ENCODE measurements at places on chromosomes 1 and 21.
A peak's percentile ranks its signal among the peaks of the same experiment; 100 is the strongest.

GRCh38 chr1:43822040-43822690, 111.4 kb upstream of the ARTN start:
- DNase-seq = no peak

DNA sequence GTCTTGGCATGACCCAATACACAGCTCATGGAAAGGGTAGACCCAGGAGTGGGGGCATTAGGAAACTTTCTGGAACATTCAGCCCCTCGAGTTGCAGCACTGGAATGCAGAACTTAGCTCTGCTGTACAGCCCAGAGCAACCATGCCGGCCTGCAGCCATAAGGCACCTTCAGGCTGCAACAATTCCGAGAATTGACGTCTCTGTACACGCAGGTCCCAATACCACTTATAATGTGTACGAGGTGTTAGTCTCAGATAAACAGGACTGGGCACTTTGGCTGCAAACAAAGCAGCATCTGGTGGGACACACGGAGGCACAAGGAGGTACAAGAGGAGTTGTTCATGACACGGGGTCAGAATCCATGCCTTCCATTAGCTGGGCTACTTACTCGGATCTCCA, 7.9 kb downstream of the CBR1 start:
- DNase-seq = no peak

- no peak for DNase-seq
Measured at GRCh38 chr21:14615359-14615974, 69.4 kb upstream of the SAMSN1 start.

DNA sequence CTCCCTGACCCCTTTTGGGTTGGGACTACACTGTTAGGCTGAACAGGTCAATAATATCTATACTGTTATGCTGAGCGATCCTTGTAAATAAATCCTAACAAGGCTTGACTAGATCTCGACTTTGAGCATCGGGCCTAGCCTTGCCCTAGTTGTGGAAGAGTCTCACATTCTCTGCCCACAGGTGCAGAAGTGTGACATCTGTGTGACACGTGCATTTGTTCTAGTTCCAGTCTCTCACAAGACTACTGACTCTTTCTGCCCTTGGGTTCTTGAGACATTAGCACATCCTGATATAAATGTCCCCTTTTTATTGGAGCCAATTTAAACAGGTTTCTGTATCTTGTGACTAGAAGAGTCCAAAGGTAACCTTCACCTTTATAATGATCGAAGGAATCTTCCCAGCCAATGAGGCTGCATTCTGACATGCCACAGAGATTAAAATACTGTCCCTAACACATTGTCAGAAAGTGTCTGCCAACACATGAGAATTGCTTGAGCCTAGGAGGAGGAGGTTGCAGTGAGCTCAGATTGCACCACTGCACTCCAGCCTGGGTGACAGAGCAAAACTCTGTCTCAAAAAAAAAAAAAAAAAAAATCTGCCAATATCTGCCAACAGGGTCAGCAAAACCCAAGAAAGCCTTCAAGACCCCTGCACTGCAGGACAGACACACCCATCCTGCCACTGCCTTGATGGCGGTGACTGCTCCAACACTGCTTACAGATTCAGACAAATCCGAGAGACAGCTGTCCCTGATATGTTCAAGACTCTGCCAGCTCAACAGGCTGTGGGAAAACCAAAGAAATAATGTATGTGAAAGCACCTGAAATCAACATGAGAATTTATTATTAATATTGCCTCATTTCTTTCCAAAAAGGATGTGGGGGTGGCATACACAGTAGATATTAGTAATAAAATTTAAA, 56.5 kb upstream of the PSEN2 start:
- DNase-seq = no peak

GRCh38 chr1:81921851-81922462, 121.2 kb downstream of the ADGRL2 start:
- DNase-seq = no peak

- DNase-seq = no peak
Measured at GRCh38 chr1:25848531-25848930, 10.7 kb downstream of the AUNIP start.

GRCh38 chr1:58768971-58769808, 14.7 kb downstream of the JUN start:
- peak; percentile 26 for DNase-seq

- DNase-seq = no peak
Measured at GRCh38 chr1:60600532-60600931, 481.8 kb upstream of the NFIA start.

GRCh38 chr1:111747282-111747734, 8.1 kb upstream of the INKA2 start:
- DNase-seq = peak; percentile 91

DNA sequence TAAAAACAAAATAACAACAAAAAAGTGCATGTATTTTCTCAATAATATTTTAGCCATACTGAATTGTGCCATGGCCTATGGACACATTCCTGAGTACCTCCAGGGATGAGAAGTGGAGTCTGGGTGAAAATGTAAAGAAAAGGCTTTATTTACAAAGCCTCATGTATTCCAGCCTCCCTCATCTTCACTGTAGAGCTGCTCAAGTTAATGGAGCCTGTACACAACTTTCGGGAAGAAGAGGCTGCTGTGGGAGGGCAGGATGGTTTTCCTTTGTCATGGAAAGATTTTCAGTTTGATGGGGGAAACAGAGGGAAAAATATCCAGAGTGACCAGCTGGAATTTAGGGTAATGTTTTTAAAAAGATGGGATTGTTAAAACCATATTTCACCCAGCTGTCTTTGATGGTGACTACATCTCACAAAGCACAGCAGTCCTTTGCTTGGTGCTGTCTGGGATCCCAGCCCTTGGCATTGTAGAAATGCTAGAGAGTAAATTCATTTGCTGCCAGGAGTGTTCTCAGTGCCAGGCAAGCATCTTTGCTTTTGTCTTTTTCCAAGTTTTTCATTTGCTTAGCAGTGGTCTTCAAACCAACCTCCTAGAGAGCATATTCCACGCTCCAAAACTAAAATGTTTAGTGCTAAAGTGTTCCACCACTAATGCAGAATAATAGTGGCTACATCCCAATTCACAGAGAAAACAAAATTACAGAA, 54.9 kb downstream of the DPT start:
- DNase-seq = no peak

DNA sequence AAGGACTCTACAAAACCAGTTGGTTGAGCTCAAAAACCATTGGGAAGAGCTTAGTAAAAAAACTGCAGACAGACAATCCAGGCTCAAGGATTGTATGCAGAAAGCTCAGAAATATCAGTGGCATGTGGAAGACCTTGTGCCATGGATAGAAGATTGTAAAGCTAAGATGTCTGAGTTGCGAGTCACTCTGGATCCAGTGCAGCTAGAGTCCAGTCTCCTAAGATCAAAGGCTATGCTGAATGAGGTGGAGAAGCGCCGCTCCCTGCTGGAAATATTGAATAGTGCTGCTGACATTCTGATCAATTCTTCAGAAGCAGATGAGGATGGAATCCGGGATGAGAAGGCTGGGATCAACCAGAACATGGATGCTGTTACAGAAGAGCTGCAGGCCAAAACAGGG, 104.0 kb upstream of the BMP8A start:
- no peak for DNase-seq

GRCh38 chr1:6256645-6257044, 4.3 kb downstream of the GPR153 start:
- DNase-seq = no peak

- DNase-seq = no peak
Measured at GRCh38 chr1:247266053-247266452, 10.2 kb downstream of the VN1R5 start.

DNA sequence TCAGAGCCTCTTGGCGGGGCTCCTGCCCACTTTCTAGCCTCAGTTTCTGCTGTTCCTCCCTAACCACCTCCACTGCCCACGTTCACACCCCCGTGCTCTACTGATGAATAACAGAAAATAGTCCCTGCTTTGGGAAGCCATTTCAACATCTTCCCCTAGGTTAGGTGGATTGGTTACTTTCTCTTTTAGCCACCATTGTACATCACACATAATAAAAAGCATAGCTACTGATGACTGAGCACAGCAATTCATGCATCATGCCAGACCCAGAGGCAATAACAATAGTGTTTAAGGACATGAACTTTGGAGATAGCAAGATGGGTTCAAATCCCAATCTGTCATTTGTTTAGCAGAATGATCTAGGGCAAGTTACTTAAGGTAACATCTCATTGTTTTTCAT, 74.6 kb downstream of the COLGALT2 start:
- no peak for DNase-seq

GRCh38 chr1:168509875-168510791, 33.7 kb downstream of the XCL2 start:
- DNase-seq = no peak

DNA sequence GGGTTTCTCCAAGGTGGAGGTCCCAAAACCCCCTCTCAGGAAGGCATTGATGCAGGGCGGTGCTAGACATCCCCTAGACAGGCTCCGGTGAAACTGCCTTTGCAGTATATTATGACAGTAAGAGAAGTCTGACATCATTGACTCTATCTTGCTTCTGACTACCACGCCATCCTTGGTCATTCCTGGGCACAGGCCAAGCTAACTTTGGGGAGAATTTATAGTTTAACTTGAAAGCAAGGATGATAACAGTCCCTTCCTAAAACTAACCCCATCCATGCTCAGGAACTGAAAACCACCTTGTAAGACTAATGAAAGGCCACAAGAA, 30.3 kb downstream of the RSPH1 start:
- DNase-seq = no peak

DNA sequence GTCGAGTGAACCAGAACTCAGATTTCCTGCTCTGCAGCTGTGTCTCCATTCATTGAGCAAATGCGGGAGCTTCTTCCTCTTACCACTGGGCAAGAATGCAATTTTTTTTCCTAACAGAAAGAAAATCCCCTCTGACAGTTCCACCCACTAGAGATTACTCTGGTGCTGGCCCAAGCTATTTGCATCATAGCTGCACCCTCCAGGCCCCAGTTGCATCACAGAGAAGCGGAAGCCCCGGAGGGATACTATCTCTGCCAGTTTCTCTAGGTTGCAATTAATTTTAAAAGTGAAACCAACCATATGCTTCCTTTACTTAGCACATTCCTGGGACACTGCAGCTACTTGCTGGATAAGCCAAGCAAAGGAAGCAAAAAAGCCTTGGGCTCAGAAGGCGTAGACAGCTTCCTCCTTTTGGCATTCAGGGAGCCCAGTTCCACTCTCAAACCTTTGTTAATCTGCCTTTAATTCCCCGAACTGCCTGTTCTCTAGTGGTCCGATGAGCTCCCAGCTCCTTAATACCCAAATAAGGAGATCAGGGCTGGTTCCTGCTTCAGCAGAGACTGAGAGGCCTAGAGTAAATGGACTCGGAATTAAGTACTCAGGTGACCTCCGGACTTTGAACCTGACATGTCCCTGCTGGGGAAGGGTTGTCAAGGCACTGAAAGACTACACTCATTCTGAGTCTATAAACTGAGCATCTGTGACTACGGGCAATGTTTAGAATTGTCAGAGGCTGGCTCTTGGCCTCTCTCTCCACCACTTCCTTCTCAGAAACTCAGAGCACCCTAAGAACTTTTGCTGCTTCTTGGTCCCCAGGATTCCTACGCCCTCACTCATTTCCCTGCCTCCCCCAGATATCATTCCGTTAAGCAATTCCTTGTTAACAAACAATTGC, 72.5 kb upstream of the TNFSF18 start:
- no peak for DNase-seq

GRCh38 chr1:59598120-59598440, 216.7 kb upstream of the HOOK1 start:
- no peak for DNase-seq

- no peak for DNase-seq
Measured at GRCh38 chr1:57844382-57844980, 420.6 kb upstream of the DAB1 start.

DNA sequence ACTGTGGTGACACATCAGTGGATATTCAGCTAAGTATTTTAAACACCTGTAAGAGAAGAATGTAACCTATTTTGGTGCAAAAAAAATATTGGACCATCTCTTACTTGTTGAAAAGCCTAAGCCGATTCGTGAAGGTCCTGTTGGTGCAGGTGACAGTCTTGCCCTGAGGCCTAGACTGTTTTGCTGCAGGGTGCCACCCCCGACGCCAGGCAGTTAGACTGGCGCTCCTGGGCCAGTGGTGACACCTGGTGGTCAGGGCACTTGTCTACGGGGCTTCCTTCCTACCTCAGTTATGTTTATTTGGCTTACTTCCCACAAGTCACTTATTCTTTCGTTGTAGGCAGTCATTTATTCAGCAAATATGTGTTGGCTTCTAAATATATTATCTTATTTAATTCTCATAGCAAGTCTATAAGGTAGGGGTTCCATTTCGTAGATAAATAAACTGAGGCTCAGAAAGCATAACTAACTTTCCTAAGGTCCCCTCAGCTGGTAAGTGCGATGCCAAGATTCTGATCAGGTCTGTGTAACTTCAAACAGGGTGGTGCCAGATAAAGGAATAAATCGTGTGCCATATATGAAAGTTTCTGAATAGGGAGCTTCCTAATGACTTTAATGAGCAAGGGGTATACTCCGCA, 1.9 kb downstream of the EEIG2 start:
- DNase-seq = peak; percentile 88

GRCh38 chr1:17922833-17923232, 167.7 kb downstream of the ACTL8 start:
- DNase-seq = peak; percentile 8

GRCh38 chr1:37089750-37090149, 55.4 kb upstream of the GRIK3 start:
- no peak for DNase-seq

GRCh38 chr1:119351997-119352396, 16.6 kb upstream of the HAO2 start:
- no peak for DNase-seq

GRCh38 chr1:245322673-245323072, 167.9 kb downstream of the KIF26B start:
- DNase-seq = no peak

- DNase-seq = no peak
Measured at GRCh38 chr21:37984416-37984815, 68.2 kb upstream of the KCNJ6 start.

DNA sequence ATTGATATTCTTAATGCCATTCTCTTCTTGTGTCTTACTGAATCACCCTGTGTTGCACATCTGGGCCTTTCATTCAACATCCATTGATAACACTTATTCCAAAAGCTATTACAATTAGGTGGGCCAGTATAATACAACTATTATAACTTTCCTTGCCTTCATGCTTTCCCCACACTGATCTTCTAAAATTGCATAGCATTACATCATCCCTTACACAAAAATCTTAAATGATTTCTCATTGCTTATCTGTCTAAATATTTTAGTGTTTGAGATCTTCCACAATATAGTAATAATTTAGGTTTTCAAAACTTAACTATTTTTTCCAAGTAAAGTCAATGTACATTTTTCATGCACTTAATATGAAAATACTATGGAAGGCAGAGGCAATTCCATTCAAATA, 1634.1 kb downstream of the PLA2G4A start:
- no peak for DNase-seq

DNA sequence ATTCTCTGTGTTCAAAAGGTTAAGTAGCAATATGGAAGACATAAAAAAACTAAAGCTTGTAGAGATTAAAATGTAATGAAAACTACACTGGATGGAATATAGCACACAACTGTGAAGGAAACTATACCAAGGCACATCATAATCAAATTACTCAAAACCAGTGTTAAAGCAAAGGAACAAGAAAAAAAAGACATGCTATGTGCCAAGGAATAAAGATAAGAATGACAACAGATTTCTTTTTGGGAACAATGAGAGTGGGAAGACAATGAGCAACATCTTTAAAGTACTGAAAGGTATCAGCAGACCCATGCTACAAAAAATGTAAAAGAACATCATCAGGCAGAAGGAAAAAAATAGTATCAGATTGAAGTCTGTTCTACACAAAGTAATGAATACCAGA, 157.8 kb downstream of the VPS13D start:
- DNase-seq = no peak
